ENCODE measurements at places on chromosomes 2 and 18.
A peak's percentile ranks its signal among the peaks of the same experiment; 100 is the strongest.

- no peak for DNase-seq
These were observed 81.9 kb downstream of the EHBP1 start for GRCh38 chr2:62787386-62787785.

DNA sequence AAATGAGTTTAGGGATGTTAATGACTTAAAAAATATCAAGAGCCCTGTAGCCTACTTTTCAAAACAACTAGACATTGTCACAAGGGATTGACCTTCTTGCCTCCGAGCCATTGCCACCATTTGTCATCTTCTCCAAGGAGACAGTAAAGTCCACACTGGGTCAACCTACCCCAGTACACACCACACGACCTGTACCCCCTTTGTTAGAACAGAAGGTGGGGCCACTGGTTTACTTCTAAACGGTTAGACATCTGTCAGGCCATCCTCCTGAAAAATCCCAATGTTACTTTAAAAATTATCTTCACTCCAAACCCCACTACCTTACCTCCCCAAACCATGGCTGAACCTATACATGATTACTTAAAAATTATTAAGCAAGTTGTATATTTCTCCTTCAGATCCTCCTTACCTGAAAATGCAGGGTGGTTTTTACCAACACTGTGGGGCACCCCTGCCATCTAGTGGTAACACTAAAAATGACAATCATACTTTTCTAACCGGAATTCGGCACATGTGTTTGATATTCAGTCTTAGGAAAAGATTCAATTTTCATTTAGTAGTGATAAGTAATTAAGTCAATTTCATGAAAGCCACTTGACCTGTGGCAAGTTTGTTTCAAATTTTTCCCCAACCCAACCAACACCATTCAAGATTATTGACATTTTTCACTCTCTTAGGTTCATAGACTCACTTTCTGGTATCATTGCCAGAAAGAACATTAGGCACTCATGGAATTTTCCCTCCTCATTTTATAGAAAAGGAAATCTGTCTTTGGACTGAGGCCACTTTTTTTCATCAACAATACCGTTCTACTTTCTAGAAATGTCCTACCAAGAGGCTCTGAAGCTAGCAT lies 265.3 kb upstream of the PKDCC start:
- DNase-seq: peak; percentile 41

GRCh38 chr18:48778344-48779011 lies 172.3 kb downstream of the SMAD7 start:
- DNase-seq: no peak

DNA sequence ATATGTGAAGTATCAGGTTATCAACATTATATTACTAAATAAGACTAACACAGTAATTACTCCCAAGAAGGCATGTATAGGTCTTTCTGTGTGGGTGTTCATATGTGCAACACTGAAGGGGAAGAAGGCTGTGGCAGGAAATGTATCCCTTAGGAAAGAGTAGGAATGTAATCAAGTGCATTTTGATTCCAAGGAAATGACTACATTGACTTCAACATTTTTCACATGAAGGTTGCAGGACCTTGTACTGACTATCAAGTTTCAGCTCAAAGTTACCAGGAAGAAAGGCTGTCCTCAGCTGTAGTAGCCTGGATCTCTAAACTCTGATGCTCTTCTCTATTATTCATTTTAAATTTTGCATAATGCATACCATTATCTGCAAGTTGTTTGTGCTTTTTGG lies 680.8 kb downstream of the NYAP2 start:
- no peak for DNase-seq

DNA sequence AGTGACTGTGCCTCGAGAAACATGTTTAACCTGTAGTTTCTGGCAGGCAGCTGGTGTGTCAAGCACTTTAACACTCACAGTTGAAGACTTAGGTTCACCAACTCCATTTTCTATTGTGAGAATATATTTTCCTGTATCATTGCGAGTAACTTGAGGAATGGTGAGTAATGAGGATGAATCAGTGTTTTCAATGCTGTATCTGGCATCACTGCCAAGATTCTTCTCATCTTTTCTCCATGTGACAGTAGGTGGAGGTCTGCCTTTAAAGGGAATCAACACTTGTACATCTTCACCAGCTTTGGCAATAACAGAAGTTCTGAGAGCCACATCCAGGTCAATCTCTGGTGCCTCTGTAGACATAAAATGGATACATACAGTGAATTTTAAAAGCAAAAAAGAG lies 72.8 kb downstream of the PLEKHA3 start:
- DNase-seq: no peak

GRCh38 chr2:42102591-42103450 lies 55.0 kb downstream of the PKDCC start:
- peak; percentile 54 for DNase-seq

DNA sequence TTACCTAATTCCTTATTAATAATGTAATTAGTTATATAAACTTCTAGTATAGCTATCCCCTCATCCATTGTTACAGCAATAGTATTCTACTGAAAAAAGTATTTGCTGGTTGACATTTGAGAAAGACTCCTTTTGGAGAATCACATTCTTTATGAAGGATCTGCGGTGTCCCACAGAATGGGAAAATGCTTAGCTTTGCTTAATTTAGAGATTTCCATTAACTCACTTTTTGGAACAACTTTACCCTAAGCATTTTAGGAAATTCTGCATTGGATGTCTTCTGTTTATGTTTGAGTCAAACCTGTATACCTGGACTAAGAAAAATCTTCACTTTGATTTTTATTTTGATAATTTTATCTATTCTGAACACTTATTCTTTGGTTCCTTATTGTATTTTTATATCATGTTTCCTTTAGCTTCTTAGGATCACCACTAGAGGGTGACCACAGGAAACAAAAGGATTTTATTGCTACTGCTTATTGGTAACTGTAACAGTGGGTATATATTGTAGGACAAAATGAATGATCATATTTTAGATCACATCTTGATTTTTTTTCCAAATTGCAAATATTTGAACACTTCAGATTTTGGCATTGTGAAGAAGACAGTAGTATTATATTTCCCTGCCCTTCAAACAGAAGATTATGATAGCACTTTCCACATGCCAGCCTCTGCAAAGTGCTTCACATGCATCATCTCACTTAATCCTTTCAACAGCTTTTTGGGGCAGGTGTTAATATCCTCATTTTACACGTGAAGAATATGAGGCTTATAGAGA lies 79.6 kb downstream of the MIB1 start:
- DNase-seq: no peak

GRCh38 chr2:188798159-188798558 lies 176.0 kb upstream of the COL3A1 start:
- no peak for DNase-seq

DNA sequence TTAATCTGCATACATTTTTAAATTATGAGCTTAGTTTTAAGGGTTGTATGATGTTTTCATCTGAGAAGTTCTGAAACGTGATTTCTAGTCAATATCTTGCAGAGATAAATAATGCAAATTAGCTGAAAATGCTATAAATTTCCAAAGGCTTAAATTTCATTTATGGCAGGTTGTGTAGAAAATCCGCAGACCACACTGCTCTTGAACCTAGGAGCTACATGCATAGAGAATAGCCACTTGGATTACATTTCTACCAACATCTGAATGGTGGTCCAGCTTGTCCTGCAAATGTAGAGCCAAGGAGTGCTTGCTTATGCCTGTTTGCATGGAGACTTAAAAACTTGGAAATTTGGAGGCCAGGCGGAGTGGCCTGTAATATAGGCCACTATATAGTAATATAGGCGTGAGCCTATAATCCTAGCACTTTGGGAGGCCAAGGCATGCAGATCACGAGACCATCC lies 6.8 kb downstream of the MAT2A start:
- no peak for DNase-seq

- DNase-seq: no peak
These were observed 24.9 kb upstream of the CATIP start for GRCh38 chr2:218331745-218332144.

DNA sequence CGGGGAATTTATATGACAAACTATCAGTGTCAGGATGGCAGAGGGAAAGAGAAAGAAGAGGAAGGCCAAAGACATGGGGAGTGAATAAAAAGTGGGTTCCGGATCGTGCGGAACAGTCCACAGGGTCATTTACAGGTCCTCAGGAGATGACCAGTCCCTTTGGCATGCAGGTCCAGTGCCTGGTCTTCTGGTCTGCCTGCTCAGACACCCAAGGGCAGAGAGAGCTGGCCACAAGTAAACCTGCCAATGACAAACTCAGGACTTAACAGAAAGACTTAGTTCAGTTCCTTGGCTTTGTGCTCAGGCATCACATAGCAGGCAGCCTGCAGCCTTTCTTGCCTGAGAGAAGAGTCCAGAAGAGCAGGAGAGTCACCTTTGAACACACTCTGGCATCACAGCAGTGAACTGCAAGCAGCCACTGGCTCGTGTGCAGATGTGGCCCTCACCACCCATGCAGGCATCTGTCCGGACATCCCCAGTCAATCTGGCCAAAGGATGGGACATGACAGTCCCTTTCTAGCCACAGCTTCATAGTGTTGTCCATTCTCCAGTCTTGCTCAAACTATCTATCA lies 14.0 kb downstream of the TMEM127 start:
- peak; percentile 89 for DNase-seq

DNA sequence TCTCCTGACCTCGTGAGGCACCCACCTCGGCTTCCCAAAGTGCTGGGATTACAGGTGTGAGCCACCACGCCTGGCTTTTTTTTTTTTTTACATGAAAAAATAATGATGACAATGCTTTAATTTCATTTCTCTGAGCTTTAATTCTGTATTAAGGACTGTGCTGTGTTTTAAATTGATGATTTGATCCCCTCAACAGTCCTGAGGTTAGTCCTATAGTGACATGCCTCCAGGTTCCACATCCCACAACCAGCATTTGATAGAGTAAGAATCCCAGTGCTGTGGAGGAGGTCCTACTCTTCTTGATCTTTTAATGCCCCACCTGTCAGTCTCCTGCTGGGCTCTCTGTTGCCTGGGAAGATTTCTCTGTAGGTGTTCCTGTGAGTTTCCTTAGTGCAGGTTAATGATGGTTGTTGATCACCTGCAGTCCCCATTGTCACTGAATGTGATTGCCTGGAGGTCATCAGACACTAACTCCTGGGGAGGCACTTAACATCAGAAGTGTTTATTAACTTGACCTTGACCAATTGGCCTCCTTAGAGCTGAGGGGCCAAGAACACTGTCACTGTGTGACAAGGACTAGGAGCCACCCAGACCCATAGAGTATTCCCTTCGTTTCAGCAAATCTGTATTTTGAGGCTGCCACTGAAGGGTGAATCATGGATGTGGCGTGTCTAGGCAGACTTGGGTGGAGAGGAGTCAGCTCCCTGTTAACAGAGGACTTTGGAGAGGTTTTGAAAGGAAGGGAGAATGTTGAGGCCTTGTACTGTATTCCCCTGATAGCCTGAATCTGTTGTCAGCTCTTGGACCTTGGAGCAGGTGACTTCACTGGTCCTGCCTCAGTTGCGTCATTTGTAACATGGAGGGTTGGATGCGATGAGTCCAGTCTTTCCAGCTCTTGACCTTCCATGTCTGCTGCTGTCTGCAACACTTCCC lies 11.5 kb downstream of the ASAP2 start:
- DNase-seq: no peak

- DNase-seq: no peak
These were observed 44.7 kb downstream of the RAPH1 start for GRCh38 chr2:203490391-203490790.

- no peak for DNase-seq
These were observed 259.1 kb downstream of the LTBP1 start for GRCh38 chr2:33205693-33206434.

DNA sequence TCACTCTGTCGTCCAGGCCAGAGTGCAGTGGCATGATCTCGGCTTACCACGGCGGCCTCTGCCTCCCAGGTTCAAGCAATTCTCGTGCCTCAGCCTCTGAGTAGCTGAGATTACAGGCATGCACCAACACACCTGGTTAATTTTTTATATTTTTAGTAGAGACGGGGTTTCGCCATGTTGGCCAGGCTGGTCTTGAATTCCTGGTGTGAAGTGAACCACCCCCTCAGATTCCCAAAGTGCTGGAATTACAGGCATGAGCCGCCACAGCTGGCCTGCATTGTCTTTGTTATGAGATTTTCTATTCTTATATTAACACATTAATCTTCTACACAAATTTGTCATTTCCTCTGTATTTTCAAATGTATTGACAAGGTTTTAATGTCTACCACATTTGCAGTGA lies 75.2 kb downstream of the SEPTIN10 start:
- no peak for DNase-seq

- DNase-seq: no peak
These were observed 313.2 kb upstream of the ETAA1 start for GRCh38 chr2:67083951-67084350.

- no peak for DNase-seq
These were observed 39.2 kb downstream of the TRIP12 start for GRCh38 chr2:229882583-229882982.

- no peak for DNase-seq
These were observed 78.4 kb downstream of the TRIM43 start for GRCh38 chr2:95670167-95670566.

DNA sequence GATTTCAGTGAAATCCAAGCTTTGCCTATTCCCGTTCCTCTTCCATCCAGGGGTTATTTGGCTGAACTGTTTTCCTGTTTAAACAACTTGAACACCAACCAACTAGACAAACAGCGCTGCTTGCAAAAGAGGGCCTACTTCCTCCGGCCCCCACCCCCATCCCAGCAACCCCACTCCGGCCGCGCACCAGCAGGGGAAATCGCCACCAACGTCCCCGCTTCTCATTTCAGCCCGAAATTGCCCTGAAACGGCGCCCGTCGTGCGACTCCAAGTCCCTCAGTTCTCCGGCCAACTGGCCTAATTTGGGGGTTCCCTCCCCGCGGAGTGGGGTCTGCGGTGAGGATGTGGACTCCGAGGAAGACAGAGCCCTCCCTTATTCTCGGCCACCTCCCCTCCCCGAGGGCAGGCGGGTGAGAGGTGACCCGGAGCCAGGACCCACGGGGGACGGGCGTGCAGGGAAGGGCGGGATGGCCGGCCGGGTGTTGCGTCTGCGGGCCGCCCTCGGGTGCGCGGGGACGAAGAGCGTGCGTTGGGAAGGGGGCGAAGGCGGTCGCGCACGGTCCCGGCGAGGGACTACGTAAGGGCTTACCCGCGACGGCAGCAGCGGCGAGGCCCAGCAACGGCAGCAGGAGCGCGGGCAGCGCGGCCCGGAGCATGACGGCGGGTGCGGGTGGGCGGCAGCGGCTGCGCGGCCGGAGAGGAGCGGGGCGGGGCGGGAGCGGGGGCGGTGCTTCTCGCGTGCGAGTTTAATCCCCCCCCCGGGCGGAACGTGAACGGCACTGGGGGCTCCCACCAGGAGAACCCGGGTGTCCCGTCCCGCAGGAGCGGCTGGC lies at the start of gene CD302:
CD302 (minus strand) TSS at position 666 of the 833 bp plus-strand sequence; CDS start at position 656, 10 bp downstream.
- DNase-seq: peak; percentile 81

GRCh38 chr2:239882331-239882732 lies 142.8 kb downstream of the NDUFA10 start:
- peak; percentile 52 for DNase-seq

DNA sequence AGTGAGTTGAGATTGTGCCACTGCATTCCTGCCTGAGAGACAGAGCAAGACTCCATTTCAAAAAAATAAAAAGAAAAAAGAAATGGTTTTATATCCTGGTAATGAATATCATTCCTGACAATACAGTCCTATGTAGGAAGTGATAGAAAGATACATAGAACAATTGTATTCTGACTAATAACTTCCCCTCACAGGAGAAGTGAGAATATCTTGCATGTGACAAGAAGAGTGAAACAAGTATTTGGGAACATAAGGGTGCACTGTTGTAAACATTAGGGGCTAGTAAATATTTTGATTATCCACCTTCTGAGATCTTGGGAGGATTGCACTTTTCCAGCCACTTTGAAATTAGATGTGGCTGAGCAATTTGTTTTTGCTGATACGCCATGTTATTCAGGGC lies 40.7 kb downstream of the KLHL14 start:
- no peak for DNase-seq

- DNase-seq: no peak
These were observed 40.0 kb downstream of the FN1 start for GRCh38 chr2:215395687-215396460.

GRCh38 chr2:159131914-159132281 lies 154.6 kb downstream of the WDSUB1 start:
- DNase-seq: no peak
